Stimulated activated CD4-positive, alpha-beta T cell treated with anti-CD3 and anti-CD28 coated beads, Interleukin-12 subunit alpha, Interleukin-12 subunit beta, amount 100 ng/mL, for 24 hours (primary cell): ENCODE measurements at places on chromosomes 2 and 18.

DNA sequence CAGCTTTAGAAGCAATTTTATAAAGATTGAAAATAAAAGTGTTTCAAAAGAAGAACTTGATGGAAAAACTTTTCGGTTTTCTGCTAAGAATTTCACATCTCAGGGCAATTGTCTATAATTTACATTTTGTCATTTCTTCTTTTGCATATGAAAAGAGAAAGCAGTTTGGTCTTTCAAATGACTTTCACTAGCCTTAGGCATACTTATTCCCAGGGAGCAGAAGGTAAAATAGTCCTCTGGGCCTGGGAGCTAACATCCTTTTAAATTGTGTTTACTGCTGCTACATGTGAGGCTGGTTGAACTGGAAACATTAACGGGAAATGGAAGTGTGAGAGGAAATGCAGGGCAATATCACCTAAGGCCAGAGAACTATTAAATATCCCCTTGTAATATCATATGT, 37.1 kb downstream of the MYO3B start:
- DNase-seq, result no peak

GRCh38 chr2:236974752-236975151, 110.9 kb upstream of the COPS8 start:
- DNase-seq, result no peak

DNA sequence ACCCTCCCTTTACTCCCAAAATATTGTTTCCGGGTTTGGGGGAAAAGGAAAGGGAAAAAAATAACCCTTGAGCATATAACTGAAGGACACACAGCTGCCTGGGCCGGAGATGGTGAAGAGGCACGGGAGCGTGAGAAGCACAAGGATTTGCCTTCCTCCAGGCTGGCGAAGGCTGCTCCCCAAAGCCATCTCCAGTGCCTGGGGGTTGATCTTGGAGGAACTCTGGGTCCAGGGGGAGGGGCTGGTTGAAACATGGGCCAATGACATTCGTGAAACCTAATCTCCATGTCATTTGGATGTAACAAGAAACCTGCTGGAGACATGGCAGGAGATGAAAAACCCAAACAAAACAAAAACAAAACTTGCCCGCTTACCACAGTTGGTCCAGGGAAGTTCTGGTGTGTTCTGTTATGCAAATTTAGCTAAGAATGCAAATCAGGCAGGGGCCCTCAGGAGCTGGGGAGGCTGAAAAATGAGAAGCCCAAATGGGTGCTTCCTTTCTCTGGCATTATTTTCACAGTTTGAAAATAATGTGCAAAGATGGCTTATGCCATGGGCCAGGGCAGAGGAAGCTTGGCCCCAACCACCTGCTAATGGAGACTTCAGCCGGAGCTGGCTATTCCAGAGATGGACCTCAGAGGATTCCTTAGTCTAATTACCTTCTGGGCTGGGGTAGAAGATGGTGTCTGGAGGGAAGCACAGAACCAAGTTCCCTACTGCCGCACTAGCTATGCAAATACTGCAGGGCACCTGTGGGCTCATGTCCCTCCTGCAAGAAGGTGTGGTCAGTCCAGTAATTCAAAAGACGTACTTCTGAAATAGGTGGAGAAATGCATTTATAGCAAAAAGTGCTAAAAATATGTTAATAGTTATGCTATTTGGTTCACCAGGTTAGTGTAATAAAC, 180.9 kb downstream of the BCL2 start:
- DNase-seq, result no peak

DNA sequence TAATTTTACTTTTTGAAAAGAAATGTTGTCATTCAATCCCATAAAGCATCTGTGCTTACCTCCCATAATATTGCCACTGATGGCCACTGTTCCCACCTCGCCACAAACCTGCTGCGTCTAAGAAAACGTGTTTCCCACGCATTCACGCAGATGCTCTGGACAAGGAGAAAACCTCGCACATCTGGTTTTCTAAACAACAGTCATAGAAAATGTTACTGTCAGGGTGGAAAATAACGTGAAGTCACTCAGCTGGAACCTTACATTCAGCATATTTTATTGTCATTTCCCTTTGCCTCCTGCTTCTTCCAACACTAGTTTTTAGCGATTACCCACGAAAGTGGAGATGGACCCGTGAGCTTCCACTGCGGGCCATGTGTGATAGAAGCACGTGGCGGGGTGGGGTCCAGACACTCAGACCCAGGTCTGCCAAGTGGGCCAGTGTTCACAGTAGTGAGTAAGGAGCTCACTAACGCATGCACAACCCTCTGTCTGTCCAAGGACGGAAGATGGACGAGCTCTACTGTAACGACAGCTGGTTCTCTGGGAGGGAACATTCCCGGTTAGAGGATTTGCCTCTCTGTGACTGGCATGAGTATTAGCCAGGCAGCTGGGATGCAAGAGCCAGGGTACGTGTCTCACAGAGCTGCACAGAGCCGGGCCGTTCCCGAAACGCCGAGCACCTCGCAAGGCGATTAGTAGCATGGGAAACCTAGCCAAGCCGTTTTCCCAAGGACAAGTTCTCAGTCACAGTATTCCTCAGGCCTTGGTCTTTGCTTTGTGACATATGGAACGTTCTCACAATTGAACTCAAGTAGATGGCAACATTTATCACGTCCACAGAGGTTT, 94.5 kb downstream of the MTCL1 start:
- no peak for DNase-seq

DNA sequence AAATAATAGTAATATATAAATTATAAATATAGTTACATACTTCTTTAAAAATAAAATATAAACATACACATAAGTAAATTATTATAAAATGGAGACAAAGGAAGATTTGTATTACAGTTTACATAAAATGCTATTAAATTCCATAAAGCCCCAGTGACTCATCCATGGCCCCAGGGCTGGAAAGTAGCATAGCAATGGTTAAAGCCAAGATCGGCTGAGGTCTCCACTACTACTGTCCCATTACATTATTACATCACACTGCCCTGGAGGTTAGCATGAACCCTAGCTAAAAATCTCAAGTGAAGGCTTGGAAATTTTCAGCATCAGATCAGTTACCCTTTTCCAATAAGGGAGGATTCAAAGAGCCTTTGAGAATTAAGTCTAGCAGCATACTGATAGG, 936.2 kb downstream of the DSC3 start:
- DNase-seq, result no peak

DNA sequence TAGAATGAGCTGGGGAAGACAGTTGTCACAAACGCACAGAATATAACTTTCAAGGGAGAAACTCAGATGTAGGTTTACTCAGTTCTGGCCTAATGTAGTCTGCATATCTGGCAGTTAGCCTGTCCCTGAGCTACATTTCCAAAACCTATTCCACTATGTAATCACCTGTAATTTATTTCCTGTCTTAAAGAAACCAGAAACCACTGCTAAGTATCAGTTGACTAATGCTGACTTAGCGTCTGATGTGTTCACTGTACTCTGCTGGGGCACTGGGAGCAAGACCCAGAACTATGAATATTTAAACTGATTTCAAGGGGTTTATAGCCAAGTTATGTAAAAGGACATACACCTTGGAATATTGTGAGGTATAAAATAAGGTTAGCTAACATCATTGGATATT, 1995.2 kb upstream of the PIK3C3 start:
- DNase-seq, result no peak

- DNase-seq, result no peak
Observed at GRCh38 chr2:76330865-76331264, 620.1 kb upstream of the GCFC2 start.

DNA sequence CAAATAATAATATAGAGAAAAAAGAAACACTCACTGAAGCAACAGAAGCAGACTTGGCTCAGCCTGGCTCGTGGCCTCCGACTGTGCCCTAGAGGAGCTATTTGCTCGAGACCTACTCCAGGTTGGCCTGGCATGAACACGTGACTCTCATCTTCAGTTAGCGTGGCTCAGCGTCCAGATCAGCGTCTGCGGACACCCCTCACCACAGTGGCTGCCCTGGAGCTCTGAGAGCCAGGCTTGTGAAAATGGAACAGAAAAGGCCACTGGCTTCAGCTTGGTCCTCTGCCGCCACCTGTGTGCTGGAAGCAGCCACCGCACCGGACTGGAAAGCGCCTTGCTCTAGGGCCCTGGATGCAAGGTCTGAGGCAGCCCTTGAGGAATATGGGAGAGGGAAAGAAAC, 1184.0 kb upstream of the GYPC start:
- DNase-seq, result no peak

GRCh38 chr18:3842844-3843243, 392.9 kb downstream of the TGIF1 start:
- no peak for DNase-seq

DNA sequence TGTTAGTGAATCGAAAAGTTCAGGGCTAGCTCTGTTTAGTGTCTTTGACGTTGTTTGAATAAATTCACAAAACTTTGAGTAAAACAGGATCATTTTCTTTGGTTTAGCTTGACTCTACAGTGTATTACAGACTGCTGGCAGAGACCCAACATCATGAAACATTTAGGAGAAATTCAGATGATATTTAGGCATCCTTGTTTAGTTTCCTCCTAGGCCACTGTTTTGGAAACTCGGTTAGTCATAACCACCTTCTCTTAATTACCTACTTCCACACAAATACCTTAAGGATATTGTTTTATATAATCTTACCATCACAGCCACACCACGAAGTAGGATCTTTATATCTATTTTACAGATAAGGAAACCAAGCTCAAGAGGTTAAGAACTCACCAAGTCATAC, 7.8 kb downstream of the LIMS1 start:
- DNase-seq, result no peak

- DNase-seq, result no peak
Observed at GRCh38 chr18:433960-434359, 66.5 kb downstream of the COLEC12 start.

DNA sequence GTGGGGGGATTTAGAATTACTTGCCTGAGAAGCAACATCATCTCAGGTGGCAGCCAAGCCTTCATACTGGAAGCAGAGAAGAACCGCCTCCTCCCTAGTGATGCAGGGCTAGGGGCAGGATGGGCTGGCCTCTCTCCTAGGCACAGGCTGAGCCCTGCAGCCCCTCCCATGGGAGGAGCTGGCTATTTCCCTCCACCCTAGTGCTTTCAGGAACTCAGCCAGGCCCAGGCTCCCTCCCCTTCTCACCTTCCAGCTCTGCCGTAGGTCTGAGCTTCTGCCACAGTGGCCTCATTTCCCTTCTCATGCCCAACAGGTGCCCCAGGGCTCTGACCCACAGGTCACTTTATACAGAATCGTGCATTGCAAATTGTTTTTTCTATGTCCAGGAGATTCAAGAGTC, 31.0 kb downstream of the CENPA start:
- no peak for DNase-seq

DNA sequence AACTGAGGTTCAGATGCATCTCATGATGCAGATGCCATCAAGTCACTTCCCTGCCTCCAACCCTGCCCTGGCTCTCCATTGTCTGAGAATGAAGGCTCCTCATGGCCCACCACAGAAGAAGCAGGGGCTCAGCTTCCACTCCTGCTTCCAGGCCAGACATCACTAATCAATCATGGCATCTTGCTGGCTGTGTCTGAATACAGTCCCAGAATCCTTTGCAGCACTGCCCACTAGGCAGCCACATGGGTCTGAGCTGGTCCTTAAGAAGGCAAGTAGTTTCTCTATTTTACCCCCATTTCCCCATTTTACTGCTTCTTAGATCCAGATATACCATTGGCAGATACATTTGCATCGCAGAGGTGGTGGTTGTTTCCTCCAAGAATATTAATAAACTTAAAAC, 7.3 kb downstream of the ASPRV1 start:
- no peak for DNase-seq

GRCh38 chr2:46632349-46632748, 153.0 kb downstream of the TMEM247 start:
- no peak for DNase-seq

DNA sequence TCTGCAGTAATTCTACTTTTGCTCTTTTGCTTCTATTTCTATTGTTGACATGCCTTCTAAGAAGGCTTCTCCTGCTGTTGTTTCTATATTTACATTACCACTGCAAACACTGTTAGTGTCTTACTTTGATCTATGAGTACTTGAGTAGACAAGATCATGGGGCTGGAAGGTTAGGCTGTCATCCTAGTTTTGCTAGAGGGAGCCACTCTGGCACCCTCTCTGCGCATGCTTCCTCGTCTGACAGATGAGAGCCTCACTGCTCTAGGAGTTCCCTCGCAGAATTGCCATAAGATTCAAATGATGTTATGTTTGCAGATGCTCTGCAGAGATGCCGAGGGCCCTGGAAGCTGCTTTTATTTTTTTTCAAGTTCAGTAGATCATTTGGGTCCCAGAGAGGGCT, 185.6 kb downstream of the RNF144A start:
- no peak for DNase-seq

DNA sequence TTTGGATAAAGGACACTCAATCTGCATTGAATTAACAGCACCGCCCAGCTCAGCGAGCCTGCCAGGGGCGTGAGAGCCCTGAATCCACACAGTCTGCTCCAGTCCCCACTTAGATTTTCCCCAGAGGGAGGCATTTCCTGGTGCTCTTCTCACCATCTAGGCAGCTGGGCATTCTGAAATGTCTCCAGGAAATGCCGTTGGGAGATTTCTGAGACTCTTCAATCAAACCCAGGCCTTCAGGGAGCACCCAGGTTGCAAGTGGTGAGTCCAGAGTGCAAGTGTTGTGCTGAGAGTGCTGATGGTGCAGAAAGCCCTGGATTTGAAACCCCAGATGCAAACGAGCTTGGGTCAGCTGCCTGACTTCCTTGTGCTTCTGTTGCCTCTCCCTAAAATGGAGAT, 23.4 kb upstream of the TMEM37 start:
- DNase-seq, result no peak

- DNase-seq, result no peak
Observed at GRCh38 chr2:30625701-30626100, 178.7 kb downstream of the LCLAT1 start.

DNA sequence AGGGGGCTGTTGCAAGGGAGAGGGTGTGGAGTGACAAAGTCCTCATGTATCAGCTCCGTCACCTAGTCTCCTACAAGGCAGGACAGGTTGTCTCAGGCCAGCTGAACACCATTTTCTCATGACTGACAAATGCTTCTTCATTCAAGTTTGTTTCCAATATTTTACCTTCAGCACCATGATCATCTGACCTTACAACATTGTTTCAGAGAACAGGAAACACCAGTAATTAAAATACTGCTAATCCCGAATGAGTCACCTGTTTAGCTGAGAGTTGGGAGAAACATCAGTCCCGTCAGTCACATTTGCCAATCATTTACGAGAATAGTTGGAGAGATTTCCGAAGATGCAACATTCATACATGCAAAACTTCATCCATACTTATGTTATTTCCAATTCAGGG, 25.7 kb upstream of the SP5 start:
- DNase-seq, result no peak
